ENCODE measurements at places on chromosomes 5 and 9.

DNA sequence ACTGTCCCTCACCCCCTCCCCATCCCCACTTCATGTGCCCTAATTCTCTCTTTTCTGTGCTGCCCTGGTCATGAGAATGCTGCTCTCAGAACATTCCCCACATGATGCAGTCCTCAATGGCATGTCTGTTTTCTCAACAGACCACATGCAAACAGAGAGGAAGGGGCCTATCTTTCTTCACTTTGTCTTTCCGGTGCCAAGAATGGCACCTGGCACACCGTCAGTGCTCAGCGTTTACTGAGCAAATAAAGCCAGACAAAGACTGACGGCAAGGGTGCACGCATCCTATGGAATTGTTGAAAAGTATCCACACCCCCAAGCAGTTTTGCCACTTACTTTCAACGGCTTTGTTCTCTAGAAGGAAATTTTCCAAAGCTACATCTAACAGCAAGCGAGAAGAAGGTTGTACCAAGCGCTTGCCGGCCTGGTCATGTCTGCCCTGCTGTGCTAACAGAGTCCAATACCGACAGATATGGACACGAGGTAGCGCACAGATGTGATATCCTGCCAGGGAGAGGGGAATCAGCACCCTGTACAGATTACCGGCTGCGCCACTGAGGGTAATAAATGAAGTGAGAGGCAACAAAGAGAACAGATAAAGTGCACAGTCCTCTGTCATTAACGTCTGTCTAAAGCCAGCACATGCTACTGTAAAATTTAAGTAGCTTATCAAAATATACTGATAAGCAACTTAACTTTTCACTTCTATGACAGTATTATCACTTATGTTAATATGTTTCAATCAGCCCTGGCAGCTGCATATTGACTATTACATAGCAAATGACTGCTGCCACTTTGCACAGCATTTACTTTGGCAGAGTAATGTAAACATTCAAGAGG lies 251.7 kb downstream of the DENND1A start:
- DNase-seq = no peak

GRCh38 chr5:166369346-166369745 lies 1922.1 kb upstream of the WWC1 start:
- DNase-seq = no peak

- DNase-seq = no peak
Observed at GRCh38 chr5:107278774-107279173, 392.0 kb downstream of the EFNA5 start.

GRCh38 chr9:134367791-134368490 lies 41.7 kb downstream of the RXRA start:
- no peak for DNase-seq

- DNase-seq = no peak
Observed at GRCh38 chr5:5783021-5783420, 360.5 kb downstream of the ICE1 start.
